A673 (cell line): ENCODE measurements at places on chromosomes 1 and 21.

- no peak overlapping the region for H3K4me3 ChIP-seq
- H3K4me1 ChIP-seq, result peaks cover 60% of the 10 kb centered on the region
- no peaks in the 10 kb centered on the region for H3K36me3 ChIP-seq
- peak overlapping the region; percentile 73 for H3K27ac ChIP-seq
- H3K27me3 ChIP-seq, result no peaks in the 10 kb centered on the region
Measured at GRCh38 chr1:30379684-30380624, 343.4 kb downstream of the MATN1 start.

DNA sequence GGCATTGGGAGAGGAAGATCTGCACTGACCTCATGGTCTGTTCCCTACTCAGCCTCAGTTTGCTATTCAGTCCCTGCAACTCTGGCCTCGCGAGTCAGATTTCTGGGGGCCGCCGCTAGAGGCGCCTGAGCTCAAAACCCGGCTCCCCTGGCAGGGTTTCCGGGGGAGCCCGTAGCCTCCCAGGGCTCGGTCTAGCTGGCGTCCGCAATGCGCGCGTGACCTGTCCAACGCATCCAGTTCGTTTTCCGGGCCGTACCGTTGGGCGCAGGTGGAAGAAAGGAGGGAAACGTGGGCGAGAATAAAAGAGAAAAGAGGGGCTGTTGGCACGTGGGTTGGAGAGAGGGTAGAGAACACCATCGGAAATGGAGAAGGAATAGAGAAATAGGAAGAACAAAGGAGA, at the start of gene ADAM30:
ADAM30 (minus strand) TSS at position 213 of the 400 bp plus-strand sequence; CDS start at position 34, 179 bp downstream.
- H3K4me3 ChIP-seq, result no peak within 1 kb of the TSS
- no peaks in the 10 kb centered on the region for H3K36me3 ChIP-seq
- DNase-seq, result no peak
- no peak within 1 kb of the TSS for H3K27ac ChIP-seq

DNA sequence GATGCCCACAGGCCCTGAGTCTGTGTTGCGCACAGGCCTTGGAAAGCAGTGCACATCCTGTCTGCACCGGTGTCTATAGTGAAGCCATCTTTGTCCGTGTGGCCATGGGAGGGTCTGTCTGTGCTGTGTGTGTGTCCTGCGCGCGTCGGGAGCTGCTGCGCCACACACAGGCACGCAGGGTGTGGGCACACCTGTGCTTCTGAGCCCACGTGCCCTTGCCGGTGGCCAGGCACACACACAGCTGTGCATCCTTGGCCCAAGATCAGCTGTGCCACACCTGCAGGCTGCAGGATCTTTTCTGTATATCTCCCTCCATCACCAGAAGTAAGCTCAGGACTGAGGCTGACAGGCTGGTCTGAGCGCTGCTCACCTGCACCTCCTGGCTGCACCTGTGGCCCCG, 3.2 kb upstream of the SAMD11 start:
- no peaks in the 10 kb centered on the region for H3K36me3 ChIP-seq
- peaks cover 46% of the 10 kb centered on the region for H3K4me1 ChIP-seq
- no peaks in the 10 kb centered on the region for H3K27me3 ChIP-seq
- H3K27ac ChIP-seq, result no peak overlapping the region
- no peak for DNase-seq
- H3K4me3 ChIP-seq, result peak overlapping the region; percentile 19

GRCh38 chr1:20538227-20538626, 14.1 kb upstream of the FAM43B start:
- H3K27ac ChIP-seq, result no peak overlapping the region
- H3K4me1 ChIP-seq, result no peaks in the 10 kb centered on the region
- no peak for DNase-seq
- no peak overlapping the region for H3K4me3 ChIP-seq

DNA sequence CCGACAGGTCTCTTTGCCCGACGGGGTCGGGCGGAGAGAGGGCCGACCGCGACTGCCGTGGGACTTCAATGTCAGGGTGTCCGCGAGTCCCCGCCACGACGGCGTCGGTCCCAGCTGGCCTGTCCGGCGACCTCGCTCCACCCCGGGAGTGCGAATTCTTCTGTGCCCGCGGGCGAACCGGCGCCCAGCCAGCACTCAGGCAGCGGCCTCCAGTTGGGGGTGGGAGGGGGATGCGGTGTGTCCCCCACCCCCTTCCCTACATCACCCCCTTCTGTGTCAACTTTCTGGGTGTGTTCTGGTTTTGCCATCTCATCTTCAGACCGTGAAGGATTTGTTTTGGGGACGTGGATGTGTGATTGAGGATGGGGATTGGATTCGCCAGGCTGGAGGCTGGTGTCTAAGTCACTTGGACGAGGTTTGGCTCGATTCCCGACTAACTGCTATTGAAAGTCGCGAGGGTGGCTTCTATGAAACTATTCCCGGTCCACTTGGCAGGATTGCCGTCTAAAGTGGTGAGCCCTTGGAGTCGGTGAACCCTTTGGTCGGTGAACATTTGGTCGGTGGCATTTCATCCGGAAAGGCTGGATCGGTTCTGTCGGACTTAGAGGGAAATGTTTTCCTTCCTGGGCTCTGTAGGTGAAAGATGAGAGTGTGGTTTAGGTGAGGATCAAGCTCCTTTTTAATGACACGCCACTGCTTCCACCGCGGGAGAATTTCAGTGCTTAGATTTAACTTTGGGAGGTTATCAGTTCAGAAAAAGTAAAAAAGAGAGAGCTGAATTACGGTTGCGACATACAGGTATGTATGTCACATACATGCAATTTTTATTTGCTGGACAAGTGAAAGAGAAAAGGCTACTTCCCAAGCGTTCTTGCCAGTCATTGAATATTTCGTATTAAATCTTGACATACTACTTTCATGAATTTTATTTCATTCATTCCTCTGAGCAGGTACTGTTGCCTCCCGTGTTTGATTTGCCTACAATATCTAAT, 771 bp downstream of the ABCD3 start:
- no peaks in the 10 kb centered on the region for H3K36me3 ChIP-seq
- peak overlapping the region; percentile 86 for H3K27ac ChIP-seq
- DNase-seq, result peak; percentile 67

DNA sequence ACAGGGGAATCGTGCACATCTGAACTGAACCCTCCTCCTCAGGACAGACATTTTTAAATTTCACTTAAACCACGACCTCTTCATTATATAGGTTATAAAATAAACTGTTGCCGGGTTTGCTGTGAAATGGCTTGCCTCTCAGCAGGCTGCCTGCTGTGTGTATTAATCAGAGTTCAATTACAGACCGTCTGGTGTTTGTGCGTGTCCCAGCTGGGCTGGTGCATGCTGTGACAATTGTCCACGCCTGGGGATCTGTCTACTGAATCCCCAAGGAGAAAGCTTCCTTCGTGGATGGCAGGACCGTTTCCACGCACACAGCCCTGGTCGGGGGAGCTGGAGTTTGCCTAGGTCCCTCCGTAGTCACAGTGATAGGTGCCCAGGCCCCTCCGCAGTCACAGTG, 13.4 kb upstream of the AGPAT3 start:
- H3K36me3 ChIP-seq, result no peaks in the 10 kb centered on the region
- H3K4me3 ChIP-seq, result no peak overlapping the region
- H3K27ac ChIP-seq, result no peak overlapping the region
- DNase-seq, result peak; percentile 45

- H3K27ac ChIP-seq, result no peak overlapping the region
- no peaks in the 10 kb centered on the region for H3K4me1 ChIP-seq
- H3K27me3 ChIP-seq, result no peaks in the 10 kb centered on the region
- DNase-seq, result no peak
- no peaks in the 10 kb centered on the region for H3K36me3 ChIP-seq
- H3K4me3 ChIP-seq, result no peak overlapping the region
Measured at GRCh38 chr1:17251701-17252376, 2.9 kb downstream of the PADI3 start.

- H3K4me3 ChIP-seq, result no peak overlapping the region
- H3K27me3 ChIP-seq, result no peaks in the 10 kb centered on the region
- no peak overlapping the region for H3K27ac ChIP-seq
- no peak for DNase-seq
- H3K4me1 ChIP-seq, result peaks cover 20% of the 10 kb centered on the region
Measured at GRCh38 chr1:57518496-57518895, 94.6 kb upstream of the DAB1 start.

DNA sequence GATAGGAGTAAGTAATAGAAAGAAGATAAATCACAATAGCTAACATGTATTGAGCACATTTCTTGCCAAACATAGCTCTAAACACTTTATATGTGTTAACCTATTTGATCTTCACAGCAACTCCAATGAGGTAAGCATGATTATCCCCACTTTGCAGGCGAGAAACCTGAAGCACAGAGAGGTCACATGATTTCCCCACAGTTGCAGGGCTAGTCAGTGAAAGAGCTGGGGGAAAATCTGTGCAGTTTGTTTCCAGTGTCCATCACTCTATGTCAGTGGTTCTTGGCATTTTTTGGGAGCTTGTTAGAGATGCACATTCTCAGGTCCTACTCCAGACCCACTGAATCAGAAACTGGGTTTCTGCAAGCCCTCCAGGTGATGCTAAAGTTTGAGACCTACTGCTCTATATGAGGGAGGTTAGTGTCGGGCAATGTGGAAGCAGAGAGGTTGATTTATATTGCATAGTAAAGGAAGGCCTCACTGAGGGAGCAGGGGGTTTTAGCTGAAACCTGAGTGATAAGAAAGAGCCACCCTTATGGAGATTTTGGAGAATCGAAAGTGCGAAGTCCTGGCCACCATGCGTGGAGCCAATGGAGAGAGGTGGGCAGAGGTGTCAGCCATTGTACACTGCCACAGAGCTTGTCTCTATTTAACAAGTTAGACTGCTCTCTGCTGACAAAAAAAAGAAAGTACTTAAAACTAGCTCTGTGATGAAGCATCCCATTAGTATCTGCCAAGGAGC, 20.9 kb downstream of the MCOLN3 start:
- no peaks in the 10 kb centered on the region for H3K4me1 ChIP-seq
- H3K36me3 ChIP-seq, result no peaks in the 10 kb centered on the region
- H3K4me3 ChIP-seq, result no peak overlapping the region

- H3K4me3 ChIP-seq, result no peak overlapping the region
- DNase-seq, result no peak
- H3K4me1 ChIP-seq, result no peaks in the 10 kb centered on the region
- H3K27me3 ChIP-seq, result peaks cover 39% of the 10 kb centered on the region
- no peaks in the 10 kb centered on the region for H3K36me3 ChIP-seq
- no peak overlapping the region for H3K27ac ChIP-seq
Measured at GRCh38 chr1:165241321-165241720, 115.2 kb downstream of the LMX1A start.

DNA sequence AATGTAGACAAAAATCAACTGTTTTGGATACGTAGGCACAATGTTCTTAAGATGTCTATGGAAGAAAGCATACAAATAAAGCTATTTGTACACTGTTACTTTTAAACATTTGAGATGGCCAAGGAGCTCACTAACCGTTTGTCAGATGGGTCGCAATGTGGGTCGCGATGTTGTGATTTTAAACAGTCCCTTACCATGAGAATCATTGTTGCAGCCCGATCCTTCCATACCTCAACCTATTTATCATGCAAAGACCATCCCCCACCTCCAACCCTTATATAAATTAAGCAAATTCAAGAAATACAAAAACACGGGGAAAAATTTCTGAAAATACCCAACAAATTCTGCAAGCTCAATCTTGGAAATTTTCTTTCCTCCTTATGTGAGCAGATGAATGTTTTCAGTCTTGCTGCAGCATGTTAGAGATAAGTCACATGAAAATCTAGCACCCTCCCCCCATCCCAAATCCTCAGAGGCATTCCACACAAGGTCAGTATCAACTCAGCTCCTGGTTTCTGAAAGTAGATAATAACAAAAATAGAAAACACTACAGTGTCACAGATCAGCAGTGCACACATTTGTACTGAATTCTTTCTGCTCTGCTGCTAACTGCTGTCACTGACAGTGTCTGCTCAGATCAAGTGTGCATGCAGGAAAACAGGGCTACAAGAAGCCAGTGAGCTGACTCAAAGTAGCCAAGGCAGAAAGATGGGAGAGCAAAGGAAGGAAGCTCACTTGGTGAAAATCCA, 92.9 kb upstream of the TTC39A start:
- H3K36me3 ChIP-seq, result no peaks in the 10 kb centered on the region
- peak overlapping the region; percentile 59 for H3K27ac ChIP-seq
- H3K4me1 ChIP-seq, result peaks cover 20% of the 10 kb centered on the region
- DNase-seq, result no peak

GRCh38 chr1:203122159-203122558, 5.4 kb upstream of the ADORA1 start:
- H3K27ac ChIP-seq, result no peak overlapping the region
- DNase-seq, result no peak
- H3K36me3 ChIP-seq, result no peaks in the 10 kb centered on the region

DNA sequence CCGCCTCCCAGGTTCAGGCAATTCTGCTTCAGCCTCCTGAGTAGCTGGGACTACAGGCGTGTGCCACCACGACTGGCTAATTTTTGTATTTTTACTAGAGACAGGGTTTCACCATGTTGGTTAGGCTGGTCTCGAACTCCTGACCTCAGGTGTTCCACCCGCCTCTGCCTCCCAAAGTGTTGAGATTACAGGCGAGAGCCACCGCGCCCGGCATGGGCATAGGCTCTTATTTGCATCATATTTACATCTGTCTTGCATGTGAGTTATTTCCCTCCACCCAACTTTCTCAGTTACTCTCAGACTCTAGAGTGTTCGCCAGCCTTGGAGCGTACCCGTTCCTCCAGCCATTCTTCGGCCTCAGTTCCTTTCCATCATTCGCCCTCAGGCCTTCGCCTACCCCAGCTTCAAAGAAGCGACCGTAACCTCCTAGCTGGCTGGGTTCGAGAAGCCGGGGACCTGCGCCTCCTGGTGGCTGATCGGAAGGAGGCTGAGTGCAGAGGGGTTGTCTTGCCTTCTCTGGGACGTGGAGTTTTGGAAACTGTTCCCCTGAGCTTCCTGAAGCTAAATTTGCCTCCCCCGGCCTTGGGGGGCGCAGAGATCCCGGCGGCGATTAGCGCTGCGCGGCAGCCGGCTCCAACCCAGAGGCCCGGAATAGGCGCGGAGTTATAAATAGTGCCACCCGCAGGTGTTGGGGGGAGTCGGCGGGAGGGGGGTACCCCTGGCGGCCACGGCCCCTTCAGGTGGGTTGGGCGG, 3.6 kb upstream of the ZBTB7B start:
- peak overlapping the region; percentile 85 for H3K4me3 ChIP-seq
- no peaks in the 10 kb centered on the region for H3K36me3 ChIP-seq
- peaks cover 5% of the 10 kb centered on the region for H3K4me1 ChIP-seq
- DNase-seq, result peak; percentile 95
- H3K27me3 ChIP-seq, result no peaks in the 10 kb centered on the region
- peak overlapping the region; percentile 79 for H3K27ac ChIP-seq

DNA sequence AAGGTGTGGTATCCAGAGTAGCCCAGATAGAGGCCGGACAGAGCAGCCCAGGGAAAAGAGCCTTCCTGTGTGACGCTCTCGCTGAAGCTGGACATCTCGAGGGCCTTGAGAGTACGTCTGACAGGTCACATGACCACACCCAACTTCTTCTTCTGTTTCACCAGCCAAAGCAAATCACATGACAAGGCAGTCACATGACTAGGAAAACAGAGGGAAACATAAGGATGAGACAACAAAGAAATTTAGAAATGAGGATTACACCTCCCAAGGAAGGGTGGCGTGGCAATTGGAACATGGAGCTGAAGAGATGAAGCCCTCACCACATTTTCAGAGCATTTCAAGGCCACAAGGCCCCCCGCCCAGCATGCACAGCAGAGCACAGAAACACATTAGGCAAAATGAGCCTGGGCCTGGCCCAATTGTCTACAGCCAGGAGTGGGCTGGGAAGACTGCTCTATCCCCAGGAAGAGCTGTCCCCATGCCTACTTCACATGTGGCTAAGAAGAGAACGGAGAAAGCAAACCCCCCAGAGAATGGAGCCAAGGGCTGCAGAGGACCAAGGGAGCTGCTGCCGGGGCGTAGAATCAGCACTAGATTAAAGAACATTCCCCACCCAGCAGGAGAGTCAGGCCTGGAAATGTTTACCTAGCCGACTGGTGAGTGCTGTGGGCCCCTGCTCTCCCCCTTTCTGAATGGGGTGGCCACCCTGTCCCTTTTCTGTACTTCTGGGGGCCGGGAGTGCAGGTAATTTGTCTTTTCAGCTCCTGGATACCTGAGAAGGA, 305.1 kb downstream of the NPHP4 start:
- H3K4me1 ChIP-seq, result no peaks in the 10 kb centered on the region
- no peak overlapping the region for H3K27ac ChIP-seq
- no peaks in the 10 kb centered on the region for H3K36me3 ChIP-seq
